SK-N-SH treated with all-trans-retinoic acid at 6 μM for 48 hours (cell line): ENCODE measurements at places on chromosomes 5 and 9.

DNA sequence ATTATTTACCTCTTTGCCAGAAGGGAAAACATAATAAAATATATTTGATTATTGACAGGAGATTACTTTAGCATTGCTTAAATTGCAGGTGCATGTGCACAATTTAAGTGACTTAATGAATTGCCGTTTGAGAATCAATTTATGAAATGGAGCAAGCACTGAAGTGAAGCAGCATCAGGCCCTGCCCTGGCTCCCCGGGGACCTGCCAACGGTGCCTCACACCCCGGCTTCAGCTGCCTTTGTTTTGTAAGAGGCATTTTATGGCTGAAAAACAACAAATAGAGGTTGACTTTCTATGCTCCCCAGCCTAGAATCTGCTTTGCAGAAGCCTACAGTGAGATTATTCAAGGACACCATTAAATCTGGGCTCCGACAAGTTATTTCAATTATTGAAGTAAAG, 359.1 kb upstream of the IRX4 start:
- no peak for ATAC-seq

- ATAC-seq: peak; percentile 60
Observed at GRCh38 chr5:78611126-78611605, 37.4 kb downstream of the LHFPL2 start.

DNA sequence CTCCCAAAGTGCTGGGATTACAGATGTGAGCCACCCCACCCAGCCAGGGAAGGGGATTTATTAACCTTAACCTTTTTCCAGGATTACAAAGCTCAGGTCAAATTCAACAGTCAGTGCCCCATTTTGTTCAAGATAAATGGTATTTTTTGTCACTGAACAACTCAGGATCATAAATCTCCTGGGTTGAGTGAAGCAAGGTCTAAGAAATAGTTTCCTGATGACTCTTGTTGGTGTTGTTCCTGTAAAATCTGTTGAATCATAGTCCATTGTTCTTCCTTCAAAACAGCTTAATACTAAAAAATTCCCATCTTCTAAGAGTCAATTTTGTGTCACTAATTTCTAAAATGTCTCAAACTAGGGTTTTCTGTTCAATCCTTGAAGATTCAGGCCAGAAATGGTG, 33.9 kb upstream of the JMY start:
- ATAC-seq: no peak; the same call in 2 of the 3 replicates

- ATAC-seq: no peak
Observed at GRCh38 chr9:40926404-40927259, 201.8 kb downstream of the FOXD4L6 start.

GRCh38 chr5:150488519-150489359, 19.2 kb upstream of the NDST1 start:
- ATAC-seq: peak; percentile 50

- ATAC-seq: no peak
Observed at GRCh38 chr5:124278636-124279035, 467.8 kb downstream of the ZNF608 start.

GRCh38 chr5:153429761-153430380, 60.6 kb upstream of the GRIA1 start:
- ATAC-seq: no peak

DNA sequence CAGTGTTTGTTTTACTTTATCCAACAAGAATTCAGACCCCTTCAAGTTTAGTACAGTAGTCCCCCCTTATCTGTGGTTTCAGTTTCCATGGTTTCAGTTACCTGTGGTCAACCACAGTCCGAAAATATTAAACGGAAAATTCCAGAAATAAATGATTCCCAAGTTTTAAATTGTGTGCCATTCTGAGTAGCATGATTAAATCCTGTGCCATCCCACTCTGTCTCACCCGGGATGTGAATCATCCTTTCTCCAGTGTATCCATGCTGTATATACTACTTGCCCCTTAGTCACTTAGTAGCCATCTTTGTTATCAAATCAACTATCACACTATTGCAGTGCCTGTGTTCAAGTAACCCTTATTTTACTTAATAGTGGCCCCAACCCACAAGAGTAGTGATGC, 153.8 kb upstream of the RASA1 start:
- peak; percentile 96 for ATAC-seq

DNA sequence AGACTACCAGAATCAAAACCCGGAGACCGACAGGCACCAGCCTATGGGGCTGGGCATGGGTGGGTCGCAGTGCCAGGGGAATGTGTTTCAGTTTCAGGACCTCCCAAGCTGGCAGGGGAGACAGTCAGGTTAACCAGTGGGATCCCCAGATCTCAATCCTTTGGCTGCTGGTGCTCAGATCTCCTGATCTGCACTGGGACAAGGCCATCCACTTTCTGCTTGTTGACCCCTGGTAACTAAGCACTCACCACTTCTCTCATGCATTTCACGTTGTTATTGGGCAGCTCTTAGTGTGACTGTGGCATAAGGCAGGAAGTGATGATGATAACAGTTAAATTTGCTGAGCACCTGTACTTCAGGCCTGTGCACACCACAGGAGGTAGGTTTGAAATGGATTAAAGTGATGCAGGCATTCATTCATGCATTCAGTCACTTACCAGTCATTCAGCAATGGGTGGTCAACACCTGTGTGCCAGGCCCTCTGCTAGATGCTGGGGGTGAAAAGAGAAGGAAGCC, 42.1 kb upstream of the STXBP1 start:
- ATAC-seq: peak; percentile 18

- ATAC-seq: 0 out of 3 replicates have a peak, but pooled peaks have one; percentile 20
Observed at GRCh38 chr9:124410321-124410913, 4.8 kb downstream of the PSMB7 start.

GRCh38 chr9:76023715-76024195, 133.3 kb downstream of the PCSK5 start:
- ATAC-seq: no peak

- no peak for ATAC-seq
Observed at GRCh38 chr9:37621273-37622121, 29.1 kb upstream of the TOMM5 start.

DNA sequence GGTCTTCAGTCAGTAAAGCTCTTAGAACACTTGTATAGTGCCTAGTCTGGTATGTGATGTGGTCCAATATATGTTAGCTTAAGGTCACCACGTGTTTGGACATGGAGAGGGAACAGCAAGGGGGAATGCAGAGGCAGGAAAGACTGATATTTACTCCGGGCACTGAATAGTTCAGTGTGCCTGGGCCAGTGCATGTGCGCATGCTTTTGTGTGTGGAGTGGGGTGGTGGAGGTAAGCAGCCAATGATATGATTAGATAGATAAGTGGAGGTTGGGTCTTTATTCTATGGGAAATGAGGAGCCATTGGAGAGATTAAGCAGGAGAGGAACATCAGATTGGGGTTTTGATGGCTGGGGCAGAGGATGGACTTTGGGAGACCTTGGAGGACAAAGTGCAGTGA, 14.0 kb downstream of the OR13J1 start:
- no peak for ATAC-seq

DNA sequence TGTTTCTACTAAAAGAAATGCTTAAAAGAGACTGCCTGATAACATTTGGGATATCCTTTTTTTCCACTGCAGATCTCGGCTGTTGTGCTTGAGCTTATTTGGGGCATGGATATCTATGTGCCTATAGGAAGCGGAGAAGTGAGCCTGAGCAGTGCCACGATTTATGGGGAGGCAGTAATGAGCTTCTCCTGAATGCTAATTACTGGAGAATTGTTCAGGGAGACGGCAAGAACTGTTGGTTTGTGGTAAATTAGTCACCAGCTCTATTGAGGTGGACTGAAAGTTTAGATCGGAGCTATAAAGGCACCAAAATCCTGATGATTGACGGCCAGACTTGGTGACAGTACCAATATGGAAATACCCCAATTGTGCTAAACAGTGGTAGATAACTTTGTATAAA, 186.5 kb downstream of the ARHGEF28 start:
- no peak for ATAC-seq

DNA sequence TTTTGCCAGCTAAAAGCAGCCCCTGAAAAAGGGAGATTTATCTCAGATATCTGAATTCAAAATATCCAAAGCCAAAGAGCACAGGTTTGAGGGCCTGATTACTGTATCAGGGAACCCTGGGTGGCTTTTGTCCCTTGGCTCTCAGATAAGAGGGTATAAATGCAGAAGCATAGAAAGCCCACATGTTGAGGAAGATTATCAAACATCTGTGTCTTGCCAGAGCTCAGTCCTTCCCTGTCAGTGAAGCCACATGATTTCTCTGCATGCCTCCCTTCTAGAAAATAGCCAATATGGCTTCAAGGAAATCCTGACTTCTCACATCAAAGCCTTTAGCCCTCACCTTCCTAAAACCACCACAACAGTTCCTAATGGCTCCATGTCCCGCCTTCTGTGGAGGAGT, 408.0 kb upstream of the DMAC1 start:
- ATAC-seq: no peak

GRCh38 chr9:93187574-93187973, 3.6 kb downstream of the WNK2 start:
- ATAC-seq: no peak

- no peak for ATAC-seq
Observed at GRCh38 chr5:175826980-175827379, 44.4 kb upstream of the CPLX2 start.
